Stimulated activated CD4-positive, alpha-beta T cell treated with anti-CD3 and anti-CD28 coated beads, Interleukin-1b, Interleukin-23, amount 100 ng/mL, for 1 hour (primary cell): ENCODE measurements at places on chromosomes 13 and 19.
A peak's percentile ranks its signal among the peaks of the same experiment; 100 is the strongest.

- no peak for DNase-seq
These were observed 758 bp upstream of the CACNG7 start for GRCh38 chr19:53908106-53908934.

GRCh38 chr13:26509491-26509890 is 48.0 kb upstream of the WASF3 start:
- no peak for DNase-seq

- DNase-seq: no peak
These were observed 12.0 kb downstream of the LYL1 start for GRCh38 chr19:13090511-13091231.

DNA sequence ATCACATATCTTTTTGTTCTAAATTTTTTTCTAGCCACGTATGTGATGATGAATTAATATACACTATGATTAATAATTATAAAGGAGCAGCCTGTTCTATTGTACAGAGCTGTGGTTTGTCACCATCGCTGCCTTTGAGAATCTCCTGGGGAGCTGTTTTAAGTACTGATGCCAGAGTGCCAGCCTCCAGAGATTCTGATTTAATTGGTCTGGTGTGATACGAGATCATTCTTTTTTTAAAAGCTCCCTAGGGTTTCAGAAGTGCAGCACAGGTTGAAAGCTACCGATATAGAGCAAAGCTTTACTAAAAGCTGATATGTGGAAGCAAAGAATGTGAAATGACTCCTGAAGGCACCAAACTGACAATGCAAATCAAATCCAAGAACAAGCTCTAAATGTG is 314.7 kb downstream of the ITGBL1 start:
- no peak for DNase-seq

DNA sequence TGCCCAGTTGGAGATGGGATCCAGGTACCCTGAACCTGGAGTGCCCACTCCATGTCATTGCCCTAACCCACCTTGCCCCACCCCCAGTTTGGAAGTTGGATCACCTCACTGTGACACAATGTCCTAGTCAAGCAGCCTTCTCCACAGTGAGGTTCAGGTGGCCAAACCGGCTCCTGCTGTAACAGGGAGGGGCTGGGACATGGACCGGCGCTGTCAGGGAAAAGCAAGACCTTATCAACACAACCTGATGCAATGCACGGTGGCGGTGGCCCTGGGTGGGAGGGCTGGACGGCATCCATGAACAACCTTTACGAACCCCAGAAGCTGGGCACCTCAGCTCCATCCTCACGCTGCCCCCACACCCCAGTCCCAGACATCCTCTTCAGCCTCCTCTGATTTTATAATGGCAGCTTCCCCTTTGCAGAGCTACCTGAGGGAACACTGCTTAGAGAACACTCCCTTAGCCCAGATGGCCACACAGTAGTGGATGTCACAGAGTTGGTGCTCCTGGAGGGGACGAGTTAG is 1.6 kb upstream of the KRTDAP start:
- no peak for DNase-seq

GRCh38 chr19:3047496-3048189 is 14.7 kb downstream of the TLE5 start:
- DNase-seq: peak; percentile 42

GRCh38 chr13:26760832-26761582 is 421 bp upstream of the GPR12 start:
- DNase-seq: no peak

DNA sequence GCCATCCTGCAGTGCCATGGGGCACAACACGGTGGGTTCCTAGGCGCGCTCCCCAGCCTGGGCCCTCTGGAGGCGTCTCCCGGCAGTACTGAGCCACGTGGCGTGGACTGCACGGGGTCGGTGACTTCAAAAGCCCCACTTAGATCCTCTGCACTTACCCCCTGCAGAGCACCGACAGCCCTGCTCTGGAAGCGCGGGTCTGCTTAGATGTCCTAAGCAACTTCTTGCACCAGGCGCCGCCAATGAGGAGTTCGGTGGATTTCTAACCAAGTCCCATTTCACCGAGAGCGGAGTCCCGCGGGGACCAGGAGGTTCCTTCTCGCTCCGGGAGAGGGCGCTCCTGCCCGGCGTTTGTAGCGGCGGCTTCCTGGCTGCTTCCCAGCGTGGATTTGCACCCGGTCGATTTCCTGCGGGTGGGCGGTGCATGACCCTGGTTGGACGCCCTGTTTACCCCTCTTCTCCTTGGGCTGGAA is 25.2 kb upstream of the ZNF845 start:
- DNase-seq: no peak

- no peak for DNase-seq
These were observed 93.8 kb upstream of the RAP2A start for GRCh38 chr13:97339988-97340749.

GRCh38 chr19:5048091-5048726 is 79.3 kb downstream of the KDM4B start:
- peak; percentile 28 for DNase-seq
